ENCODE measurements at places on chromosomes 4 and X.

GRCh38 chrX:96688789-96689188, 4.1 kb downstream of the DIAPH2 start:
- no peak for DNase-seq
- no peaks in the 10 kb centered on the region for H3K27me3 ChIP-seq
- no peak overlapping the region for H3K4me3 ChIP-seq

DNA sequence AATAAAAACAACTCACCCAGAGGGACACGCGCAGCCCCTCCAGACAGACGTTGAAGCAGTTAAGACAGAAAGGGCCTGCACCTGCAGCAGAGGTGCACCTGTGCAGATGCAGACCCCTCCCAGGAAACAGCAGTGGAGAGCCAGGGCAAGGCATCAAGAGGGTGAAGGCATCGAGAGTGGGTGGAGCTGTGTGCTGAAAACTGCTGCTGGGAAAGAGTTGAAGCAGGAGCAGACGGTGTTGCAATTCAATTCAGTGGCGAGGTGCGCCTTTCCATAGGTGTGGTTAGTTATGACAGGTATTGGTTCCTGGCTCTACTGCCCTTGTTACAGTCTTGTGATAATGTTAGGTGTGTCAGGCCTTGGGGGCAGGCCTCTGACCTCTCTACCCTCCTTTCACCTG, 16.7 kb downstream of the LETM1 start:
- H3K4me1 ChIP-seq, result peaks cover 26% of the 10 kb centered on the region
- no peak for DNase-seq
- no peak overlapping the region for H3K27ac ChIP-seq
- no peak overlapping the region for H3K4me3 ChIP-seq

GRCh38 chrX:21151051-21151450, 223.2 kb upstream of the CNKSR2 start:
- peaks cover 10% of the 10 kb centered on the region for H3K4me1 ChIP-seq
- H3K36me3 ChIP-seq, result no peaks in the 10 kb centered on the region
- no peaks in the 10 kb centered on the region for H3K27me3 ChIP-seq
- no peak for DNase-seq

DNA sequence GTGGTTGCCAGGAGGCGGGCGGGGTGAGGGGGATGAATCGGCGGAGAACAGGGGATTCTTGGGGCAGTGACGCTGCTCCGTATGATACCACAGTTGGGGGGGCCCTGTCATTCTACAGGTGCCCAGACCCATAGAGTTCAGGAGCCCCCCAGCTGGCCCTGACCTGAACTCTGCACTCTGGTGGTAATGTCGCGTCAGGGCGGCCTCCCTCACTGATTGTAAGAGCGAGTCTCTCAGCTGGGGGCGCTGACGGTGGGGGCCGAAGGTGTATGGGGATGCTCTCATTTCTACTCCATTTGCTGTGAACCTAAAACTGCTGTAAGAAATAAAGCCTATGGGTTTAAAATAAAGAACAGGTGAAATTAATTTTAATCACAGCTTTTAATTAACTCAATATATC, 91.8 kb upstream of the PSAPL1 start:
- no peaks in the 10 kb centered on the region for H3K4me1 ChIP-seq
- peaks cover 88% of the 10 kb centered on the region for H3K27me3 ChIP-seq
- no peak overlapping the region for H3K4me3 ChIP-seq
- no peaks in the 10 kb centered on the region for H3K36me3 ChIP-seq

DNA sequence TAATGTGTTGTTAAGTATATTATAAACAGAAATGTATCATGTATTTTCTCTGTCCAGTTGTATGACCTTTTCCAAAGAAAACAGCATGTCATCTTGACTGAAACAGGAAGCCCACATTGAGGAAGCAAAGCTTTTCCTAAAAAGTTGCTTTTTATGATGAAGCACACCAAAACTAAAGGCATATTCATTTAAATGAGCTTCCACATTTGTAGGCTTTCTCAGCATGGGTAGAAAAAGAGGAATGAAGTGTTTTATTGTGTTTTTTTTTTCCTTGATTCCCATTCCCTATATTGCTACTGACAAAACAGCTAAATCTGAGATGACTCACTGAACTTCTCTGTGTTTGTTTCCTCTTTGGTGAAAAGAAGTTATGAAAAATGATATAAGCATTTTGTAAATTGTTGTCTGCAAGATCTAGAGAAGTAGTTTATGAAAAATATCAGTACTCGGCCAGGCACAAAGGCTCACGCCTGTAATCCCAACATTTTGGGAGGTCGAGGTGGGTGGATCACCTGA, 32.5 kb upstream of the FRAS1 start:
- no peaks in the 10 kb centered on the region for H3K4me1 ChIP-seq
- DNase-seq, result no peak
- H3K4me3 ChIP-seq, result no peak overlapping the region
- H3K36me3 ChIP-seq, result no peaks in the 10 kb centered on the region
- H3K27ac ChIP-seq, result no peak overlapping the region

DNA sequence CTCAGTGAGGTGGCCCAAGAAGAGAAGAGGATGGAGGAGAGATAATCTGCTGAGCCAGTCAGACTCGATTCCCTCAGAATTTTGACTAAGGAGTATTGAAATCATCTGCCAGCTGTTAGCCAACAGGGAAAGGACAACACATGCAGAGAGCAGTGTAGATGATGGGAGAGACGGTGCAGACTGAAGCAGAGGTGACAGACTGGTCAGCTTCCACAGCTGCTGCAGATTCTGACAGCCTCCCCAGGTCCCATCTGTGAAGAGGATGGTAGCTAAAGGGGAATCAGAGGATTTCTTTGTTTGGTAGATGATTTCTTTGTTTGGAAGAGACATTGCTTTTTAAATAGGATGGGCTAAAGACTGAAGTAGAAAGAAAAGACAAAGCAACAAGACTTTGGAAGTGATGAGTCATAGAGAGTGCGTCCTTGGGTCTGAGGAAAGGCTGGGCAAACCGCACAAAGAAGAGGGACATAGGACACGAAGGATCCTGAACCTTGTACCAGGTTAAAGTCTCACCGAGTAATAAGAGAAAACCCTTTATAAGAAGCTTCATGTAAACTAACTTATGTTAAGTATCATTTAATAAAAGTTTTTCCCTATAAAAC, 27.6 kb downstream of the INTU start:
- no peaks in the 10 kb centered on the region for H3K4me1 ChIP-seq
- H3K27ac ChIP-seq, result no peak overlapping the region
- no peaks in the 10 kb centered on the region for H3K36me3 ChIP-seq
- no peak for DNase-seq

GRCh38 chr4:176256921-176257320, 12.1 kb downstream of the ASB5 start:
- no peak overlapping the region for H3K4me3 ChIP-seq
- no peak overlapping the region for H3K27ac ChIP-seq
- peaks cover 5% of the 10 kb centered on the region for H3K4me1 ChIP-seq
- DNase-seq, result no peak
- no peaks in the 10 kb centered on the region for H3K27me3 ChIP-seq

- no peak overlapping the region for H3K4me3 ChIP-seq
- no peak for DNase-seq
- H3K27ac ChIP-seq, result no peak overlapping the region
- peaks cover 30% of the 10 kb centered on the region for H3K36me3 ChIP-seq
- H3K27me3 ChIP-seq, result no peaks in the 10 kb centered on the region
Observed at GRCh38 chr4:112426416-112426815, 89.6 kb downstream of the NEUROG2 start.

DNA sequence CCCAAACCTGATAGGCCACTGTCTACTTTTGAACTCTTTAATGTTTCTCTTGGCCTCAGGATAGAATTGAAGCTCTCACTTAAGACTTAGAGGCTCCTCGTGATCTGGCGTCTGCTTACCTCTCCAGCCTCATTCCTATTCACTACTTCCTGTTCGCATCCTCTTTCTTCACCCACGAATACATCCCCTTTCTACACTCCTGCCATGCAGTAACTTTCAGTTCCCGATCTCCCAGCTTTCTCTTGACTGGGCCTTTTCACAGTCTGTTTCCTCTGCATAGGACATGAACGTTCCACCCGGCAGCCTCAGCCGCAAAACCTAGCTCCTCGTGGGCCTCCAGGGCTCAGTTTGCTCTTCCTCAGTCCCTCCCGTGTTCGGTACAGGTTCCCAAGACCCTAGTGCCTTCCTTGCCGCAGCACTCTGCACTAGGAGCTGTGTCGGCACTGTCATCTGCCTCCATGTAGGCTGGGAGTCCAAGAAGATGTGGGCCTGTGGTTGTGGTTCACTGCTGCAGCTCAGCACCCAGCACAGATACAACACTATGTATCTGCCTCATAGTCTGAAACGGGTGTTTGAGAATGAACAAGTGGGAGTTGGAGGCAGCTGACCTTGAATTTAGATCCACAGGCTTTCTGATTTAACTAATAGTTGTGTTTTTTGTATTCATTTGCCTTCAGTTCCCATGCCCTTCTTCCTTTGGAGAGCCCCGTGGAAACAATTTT, 15.8 kb downstream of the RPL39 start:
- DNase-seq, result no peak
- H3K36me3 ChIP-seq, result no peaks in the 10 kb centered on the region
- H3K4me3 ChIP-seq, result no peak overlapping the region

- no peaks in the 10 kb centered on the region for H3K36me3 ChIP-seq
- no peak overlapping the region for H3K27ac ChIP-seq
- H3K27me3 ChIP-seq, result no peaks in the 10 kb centered on the region
Observed at GRCh38 chrX:74238771-74239170, 65.2 kb upstream of the ZCCHC13 start.

DNA sequence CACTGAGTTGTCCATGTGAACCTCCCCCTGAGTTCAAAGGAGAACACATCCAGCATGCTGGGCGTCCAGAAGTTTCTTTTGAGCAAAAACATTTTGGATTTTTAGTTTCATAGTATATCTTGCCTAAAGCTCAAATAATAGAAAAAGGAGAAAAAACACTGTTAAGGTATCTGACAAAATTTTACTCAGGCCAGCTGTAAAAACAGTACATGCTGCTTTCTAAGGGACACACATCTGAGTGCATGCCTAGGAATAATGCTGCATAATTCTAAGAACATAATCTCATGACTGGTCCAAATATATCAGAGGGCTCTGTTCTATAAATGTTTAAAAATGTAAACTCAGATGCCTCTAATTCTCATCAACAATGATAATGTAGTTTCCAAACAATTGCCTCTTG, 561.3 kb upstream of the INTU start:
- no peaks in the 10 kb centered on the region for H3K27me3 ChIP-seq
- no peaks in the 10 kb centered on the region for H3K36me3 ChIP-seq
- no peaks in the 10 kb centered on the region for H3K4me1 ChIP-seq
- no peak overlapping the region for H3K27ac ChIP-seq
- no peak overlapping the region for H3K4me3 ChIP-seq

- DNase-seq, result no peak
- H3K27me3 ChIP-seq, result no peaks in the 10 kb centered on the region
- no peak overlapping the region for H3K4me3 ChIP-seq
- H3K4me1 ChIP-seq, result peaks cover 64% of the 10 kb centered on the region
- H3K27ac ChIP-seq, result no peak overlapping the region
- no peaks in the 10 kb centered on the region for H3K36me3 ChIP-seq
Observed at GRCh38 chr4:140717313-140717712, 38.9 kb downstream of the TBC1D9 start.

DNA sequence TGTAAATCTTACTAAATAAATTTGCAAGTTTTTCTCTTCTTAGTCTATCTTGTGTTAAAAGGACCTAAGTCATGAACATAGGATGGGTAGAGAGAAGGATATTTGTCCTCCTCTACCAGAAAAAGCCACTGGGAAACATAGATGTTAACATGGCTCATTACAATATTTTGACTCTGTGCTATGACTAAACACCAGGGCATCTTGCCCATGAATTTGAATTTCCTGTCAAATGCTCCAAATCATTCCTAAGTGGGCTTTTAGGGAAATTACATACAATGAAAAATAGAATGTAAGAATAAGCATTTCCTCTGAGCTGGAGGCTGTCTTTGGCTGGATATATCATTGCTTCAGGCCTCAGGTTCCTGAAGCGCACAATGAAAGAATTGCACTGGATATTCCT, 39.1 kb downstream of the ANOS1 start:
- no peak for DNase-seq
- no peaks in the 10 kb centered on the region for H3K27me3 ChIP-seq
- no peak overlapping the region for H3K4me3 ChIP-seq

- peaks cover 4% of the 10 kb centered on the region for H3K4me1 ChIP-seq
- H3K27me3 ChIP-seq, result no peaks in the 10 kb centered on the region
- DNase-seq, result no peak
- H3K27ac ChIP-seq, result no peak overlapping the region
Observed at GRCh38 chrX:152824841-152825374, 5.6 kb downstream of the CETN2 start.

Measured in left ventricle myocardium inferior (tissue), 1 donor.